ENCODE measurements at places on chromosomes 2 and 18.

GRCh38 chr2:119431155-119431975, at the start of gene TMEM37:
TSS of gene TMEM37 (plus strand) at chr2:119431854. CDS start at chr2:119431904, 50 bp downstream.
- peak; percentile 96 for DNase-seq

DNA sequence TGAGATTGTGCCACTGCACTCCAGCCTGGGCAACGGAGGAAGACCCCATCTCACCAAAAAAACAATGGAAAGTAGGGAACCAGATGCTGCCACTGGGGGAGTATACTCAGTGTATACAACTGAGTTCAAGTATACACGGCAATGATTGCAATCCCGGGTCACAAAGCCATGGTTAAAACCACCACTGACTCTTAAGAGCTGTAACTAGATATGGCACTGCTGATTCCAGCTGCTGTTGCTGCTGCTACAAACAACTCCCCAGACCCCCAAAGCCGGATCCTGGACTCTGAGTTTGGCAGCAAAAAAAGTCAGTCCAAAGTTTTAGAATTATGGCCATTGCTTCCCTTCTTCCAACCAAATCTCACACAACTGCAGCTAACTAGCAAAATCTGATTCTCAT, 43.7 kb upstream of the COX7A2L start:
- DNase-seq: no peak

- DNase-seq: no peak
Observed at GRCh38 chr2:71962911-71963694, 184.6 kb downstream of the CYP26B1 start.

DNA sequence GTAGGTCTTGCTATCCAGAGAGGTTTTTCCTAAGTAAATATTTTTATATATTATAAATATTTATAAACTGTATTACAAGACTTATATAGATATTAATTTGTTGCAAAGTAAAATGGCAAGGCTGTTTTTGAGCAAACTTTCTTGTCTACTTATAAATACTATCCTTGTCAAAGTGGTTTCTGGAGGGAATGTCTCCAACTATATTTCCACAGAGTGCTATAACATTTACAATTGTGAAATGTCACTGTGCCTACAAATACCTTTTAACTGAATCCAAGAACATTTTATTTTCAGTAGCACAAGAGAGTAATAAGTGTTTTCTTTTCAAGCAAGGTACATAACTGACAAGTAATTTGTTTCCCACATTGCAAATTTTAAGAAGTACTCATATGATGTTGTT, 256.8 kb downstream of the ZNF385B start:
- DNase-seq: no peak

GRCh38 chr2:20496076-20496872, 49.4 kb downstream of the RHOB start:
- peak; percentile 94 for DNase-seq

DNA sequence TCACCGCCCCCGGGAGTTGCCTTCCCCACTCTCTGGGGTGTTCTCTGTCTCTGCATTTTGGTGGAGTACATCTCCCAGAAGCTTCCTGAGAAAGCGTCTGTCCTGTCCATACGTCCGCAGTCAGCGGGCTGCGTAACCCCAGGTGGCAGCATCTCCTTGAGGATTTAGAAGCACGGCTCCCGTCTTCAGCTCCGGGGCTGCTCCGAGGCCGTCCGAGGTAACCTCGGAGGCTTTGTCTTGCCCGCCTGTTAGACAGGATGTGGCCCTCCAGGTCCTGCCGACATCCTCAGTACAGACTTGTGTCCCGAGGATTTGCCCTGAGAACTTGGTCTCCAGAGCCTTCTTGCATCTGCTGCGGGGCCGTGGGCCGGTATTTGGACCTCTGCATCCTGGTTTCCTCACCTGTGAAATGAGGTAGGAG, 58.4 kb downstream of the CTDP1 start:
- peak; percentile 63 for DNase-seq

DNA sequence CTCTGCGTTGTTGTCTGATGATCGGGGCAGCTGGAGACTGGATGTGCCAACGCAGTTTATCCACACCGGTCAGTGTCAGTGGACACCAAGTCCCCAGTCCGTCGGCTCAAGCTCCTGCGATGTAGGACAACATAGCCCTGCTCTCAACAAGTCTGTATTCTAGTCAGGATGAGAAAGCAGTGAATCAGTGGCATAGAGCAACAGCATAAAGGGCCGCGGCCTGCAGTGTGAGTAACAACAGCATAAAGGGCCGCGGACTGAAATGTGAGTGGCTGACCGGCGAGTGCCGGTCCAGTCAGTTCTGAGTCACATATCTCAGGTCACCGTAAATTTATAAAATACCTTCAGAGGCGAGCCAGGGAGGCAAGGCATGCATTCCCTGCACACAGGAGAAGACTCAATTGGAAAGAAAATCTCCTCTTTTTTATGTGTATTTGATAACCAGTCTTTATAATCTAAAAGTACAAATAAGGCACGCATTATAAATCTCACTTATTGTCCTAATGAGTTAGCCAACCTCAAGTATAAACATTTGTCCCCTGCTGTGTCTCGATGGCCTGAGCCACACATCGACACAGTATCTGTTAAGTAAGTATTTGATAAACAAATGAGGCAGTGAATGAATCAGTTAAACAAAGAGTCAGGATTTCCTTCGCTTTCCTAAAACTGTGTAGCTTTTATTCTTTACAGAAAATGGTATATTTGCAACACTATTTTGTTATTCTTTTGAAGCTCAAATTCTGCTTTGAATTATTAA, 33.8 kb upstream of the NFATC1 start:
- peak; percentile 98 for DNase-seq

GRCh38 chr2:649426-650342, 27.5 kb downstream of the TMEM18 start:
- DNase-seq: peak; percentile 35

- DNase-seq: no peak
Observed at GRCh38 chr2:239154971-239155805, 245.6 kb downstream of the HDAC4 start.

- no peak for DNase-seq
Observed at GRCh38 chr18:70382017-70382416, 93.2 kb downstream of the SOCS6 start.

DNA sequence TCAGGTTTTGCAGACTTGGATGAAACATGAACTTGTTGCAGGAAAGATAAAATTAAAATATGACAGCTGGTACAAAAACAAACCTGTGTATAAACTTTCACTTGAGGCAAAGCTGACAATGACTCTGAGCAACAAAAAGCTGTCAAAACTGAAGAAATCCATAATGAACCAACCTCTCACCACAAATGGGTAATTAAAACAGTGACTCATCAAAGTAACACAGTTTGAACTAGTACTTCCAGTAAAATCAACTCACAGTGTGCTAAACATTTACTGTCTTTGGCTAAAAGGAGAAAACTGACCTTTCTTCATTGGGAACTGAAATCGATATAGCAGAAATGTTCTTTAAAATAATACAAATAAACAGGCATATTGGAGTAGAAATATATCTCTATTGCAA, 209.7 kb downstream of the WDPCP start:
- no peak for DNase-seq

DNA sequence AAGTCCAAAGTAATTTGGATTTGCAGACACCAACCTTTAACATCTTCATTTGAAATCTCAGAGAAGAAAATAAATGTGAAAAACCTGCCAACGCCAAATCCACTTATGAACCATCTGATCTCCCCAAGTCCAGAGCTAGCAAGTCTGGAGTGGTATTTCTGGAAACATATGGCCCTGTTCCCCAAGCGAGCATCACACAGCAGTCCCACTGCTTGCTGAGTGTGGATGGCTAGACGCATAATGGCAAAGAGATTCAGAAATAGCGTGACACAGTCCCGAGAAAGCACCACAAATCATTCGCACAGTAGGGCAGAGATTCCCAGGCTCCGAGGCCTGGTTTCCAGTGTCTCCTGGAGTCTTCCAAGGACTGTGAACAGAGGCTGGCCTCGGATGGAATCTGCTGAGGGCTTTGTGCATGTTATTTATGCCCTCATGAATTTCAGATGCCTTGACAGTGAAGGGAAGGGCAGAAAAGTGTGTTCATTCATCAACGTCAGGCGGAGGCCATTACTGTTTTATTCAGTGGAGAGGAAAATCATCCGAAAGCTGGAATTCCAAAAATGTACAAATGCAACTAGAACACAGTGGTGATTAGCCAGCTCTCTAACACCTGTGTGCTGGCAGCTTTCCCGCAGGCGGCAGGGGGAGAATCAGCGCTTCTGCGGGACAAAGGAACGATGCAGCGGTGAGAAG, 417.0 kb downstream of the EIPR1 start:
- DNase-seq: peak; percentile 17

GRCh38 chr2:143284087-143284675, 155.0 kb downstream of the ARHGAP15 start:
- no peak for DNase-seq

DNA sequence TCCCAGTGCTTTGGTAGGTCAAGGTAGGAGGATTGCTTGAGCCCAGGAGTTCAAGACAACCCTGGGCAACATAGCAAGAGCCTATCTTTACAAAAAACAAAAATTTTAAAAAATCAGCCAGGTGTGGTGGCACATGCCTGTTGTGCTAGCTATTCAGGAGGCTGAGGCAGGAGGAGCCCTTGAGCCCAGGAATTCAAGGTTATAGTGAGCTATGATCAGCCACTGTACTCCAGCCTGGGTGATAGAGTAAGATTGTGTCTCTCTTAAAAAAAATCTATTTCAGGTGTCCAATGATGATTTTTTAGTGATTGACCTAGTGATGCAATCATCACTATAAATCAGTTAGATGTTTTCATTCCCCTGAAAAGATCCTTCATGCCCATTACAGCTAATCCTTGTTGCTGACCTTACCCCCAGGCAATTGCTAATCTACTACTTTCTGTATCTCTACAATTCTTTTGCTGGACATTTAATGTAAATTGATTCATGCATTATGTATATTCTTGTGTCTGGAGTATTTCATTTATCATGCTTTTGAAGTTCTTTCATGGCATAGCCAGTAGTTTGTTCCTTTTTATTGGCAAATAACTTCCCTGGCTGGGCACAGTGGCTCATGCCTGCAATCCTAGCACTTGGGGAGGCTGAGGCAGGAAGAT, 10.3 kb downstream of the MOCOS start:
- DNase-seq: no peak

GRCh38 chr2:235618039-235618438, 124.2 kb downstream of the AGAP1 start:
- DNase-seq: peak; percentile 91

DNA sequence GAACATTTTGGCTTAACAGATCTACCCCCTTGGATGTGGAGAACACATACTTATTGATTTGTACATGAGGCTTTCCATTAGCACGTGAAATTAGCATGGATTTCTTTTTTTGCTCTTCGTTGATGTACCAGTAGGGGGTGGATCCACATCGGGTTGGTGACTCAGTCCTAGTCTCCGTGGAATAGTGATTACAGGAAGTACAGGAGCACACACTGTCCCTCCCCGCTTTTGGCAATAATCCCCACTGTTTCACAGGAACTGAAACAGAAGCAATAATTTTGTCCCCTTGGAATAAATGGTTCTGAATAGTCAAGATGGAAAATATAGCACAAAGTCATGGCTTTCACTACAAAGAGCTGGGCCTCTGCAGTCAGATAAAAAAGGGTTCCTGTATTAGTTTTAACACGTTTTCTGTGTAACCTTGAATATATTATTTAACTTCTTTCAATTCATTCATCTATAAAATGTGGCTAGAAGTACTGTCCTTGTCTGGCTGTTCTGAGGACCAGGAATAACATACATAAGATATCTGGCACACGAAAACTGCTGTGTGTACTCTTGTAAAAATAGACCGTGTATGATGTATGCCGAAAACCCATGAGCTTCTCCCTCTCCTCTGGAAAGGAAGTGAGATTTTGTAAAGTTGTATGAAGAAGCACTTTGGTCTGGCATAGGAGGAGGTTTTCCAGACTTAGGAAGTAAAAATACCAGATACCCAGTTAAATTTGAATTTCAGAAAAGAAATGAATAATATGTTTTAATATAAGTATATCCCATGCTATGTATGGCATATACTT, 229.2 kb downstream of the GALR1 start:
- DNase-seq: no peak

DNA sequence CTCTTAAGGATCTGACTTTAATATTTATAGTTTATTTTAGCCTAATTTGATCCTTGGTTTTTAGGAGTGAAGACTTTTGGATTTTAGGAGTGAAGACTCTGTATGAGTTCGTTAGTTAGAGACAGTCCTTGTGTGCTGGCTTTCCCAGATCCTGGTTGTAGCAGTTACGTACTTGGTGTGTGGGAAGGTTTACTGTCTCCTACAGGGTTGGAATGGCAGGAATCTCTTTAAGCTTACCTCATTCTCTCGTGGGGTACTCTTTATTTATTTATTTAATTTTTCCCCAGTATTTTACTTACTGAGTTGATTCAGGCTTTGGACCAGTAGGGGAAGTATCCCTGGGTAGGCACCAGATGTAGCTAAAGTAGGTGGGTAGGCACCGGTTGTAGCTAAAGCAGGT, 1.8 kb upstream of the CXCR2 start:
- DNase-seq: no peak

DNA sequence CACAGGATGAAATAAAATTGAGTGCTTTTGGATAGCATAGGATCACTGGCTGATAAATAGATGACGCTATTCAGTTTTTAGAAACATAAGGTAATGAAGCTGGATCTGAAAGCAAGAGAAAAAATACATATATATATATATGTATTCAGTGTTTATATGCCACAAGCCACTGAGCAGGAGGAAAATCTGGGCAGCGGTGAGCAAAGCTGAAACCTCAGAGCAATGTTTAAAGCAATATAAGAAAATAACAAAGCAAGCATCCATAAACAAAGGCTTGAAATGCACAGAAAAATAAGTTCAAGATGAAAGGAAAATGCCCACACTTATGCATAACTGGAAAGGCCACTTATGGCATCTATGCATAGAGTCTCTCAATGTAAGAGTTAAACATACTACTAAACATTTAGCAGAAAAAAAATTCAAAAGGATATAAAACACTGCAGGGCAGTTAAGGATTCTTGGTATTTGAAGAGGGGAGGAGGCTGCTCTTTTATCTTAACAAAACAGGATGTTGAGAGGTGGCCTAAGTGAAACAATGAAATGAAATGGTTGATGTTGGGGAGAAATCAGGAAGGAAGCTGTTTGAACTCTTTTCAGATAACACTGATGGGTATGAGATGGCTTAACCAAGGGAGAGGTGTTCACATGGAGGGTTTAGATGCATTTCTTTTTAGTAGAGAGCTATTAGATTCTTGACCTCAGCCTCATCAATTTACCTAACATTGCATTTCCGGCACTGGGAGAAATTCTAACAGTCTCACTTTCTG, 129.1 kb downstream of the ARHGAP15 start:
- no peak for DNase-seq

All from osteoblast (primary cell).